ENCODE measurements at places on chromosomes 11 and 22.

DNA sequence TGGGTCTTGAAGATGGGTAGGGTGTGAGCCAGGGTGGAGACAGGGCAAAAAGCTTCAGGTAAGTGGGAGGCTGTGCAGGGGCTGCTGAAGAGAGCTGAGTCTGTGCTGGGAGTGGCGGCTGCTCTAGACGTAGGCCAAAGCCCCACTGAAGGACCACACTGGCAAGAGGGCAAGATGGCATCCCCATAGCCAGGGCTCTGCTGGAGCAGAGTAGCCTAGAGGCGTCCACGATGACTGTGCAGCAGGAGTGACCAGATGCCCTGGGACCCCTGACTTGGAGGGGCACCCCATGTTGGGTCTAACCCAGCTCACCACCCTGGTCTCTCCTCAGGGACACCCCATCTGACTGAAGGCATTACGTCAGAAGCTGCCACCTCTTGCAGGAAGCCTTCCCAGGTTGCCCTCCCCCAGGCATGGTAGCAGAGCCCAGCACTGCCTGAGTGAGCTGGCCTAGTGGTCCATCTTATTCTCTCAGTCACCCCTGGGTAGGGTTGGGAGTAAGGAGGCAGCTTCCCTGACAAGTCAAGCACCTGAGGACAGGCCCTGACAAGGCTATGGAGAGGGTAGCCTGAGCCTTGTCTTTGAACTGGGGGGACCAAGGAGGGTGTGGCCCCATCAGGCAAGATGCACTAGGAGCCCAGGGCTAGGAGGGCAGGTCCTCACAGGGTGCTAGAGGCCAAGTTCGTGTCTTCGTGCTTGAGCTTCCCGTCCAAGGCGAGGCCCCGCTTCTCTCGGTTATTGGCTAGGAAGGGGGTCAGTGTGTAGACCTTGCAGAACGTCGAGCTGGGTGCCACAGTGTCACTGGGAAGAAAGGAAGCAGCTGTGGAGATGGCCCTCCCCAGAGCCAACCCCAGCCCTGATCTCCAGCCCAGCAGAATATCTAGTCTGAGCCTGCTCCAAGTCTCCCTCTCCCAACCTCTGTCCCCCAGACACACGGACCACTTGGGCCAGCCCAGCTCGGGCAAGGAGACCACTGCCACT is 33.1 kb downstream of the TPBGL start:
- no peak for DNase-seq

GRCh38 chr11:135043434-135043833 is 631.4 kb upstream of the B3GAT1 start:
- no peak for DNase-seq

GRCh38 chr11:73760135-73760678 is 667 bp downstream of the RAB6A start:
- no peak for DNase-seq

DNA sequence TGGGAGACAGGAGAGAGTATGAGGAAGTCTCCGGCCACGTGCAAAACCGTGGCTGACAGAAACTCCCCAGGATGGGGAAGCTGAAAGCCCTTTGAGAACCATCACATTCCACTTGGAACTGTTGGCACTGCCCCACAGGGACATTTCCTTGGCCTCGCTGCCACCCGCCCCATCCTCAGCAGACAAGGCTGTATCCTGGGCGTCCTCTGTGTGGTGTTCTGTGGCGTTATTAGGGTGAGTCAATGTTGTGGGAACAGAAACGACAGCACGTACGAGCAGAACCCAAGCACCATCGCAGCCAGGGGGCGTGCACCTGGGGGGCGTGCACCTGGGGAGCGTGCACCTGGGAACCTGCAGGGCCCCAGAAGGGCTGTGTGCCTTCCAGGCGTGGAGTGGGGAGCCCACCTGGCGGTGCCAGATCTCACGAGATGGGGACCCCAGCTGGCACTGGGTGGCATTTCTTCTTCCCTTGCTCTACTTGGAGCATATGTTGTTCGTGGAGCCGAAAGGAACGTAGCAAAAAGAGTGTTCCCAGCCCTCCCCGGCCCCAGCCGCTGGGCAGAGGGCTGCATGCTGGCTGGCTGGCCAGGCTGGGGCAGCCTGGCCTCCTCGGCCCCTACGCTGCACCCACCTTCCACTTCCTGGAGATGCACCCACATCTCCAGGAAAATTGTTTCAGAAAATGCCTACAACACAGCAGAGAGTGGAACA is 35.4 kb downstream of the NFAM1 start:
- DNase-seq, result no peak

- DNase-seq, result no peak
These were observed 41.2 kb downstream of the STIM1 start for GRCh38 chr11:3896644-3897043.

- no peak for DNase-seq
These were observed 57.6 kb downstream of the LIF start for GRCh38 chr22:30188911-30189310.

All from stimulated activated effector memory CD8-positive, alpha-beta T cell treated with anti-CD3 and anti-CD28 coated beads, Interleukin-12 subunit alpha, Interleukin-12 subunit beta, amount 100 ng/mL, for 72 hours (primary cell).